Central memory CD8-positive, alpha-beta T cell (primary cell): ENCODE measurements at places on chromosomes 13 and 19.

GRCh38 chr19:5026706-5027273 is 57.9 kb downstream of the KDM4B start:
- no peak overlapping the region for H3K27ac ChIP-seq
- no peak for DNase-seq
- H3K27me3 ChIP-seq, result no peaks in the 10 kb centered on the region
- peaks cover 17% of the 10 kb centered on the region for H3K4me1 ChIP-seq
- H3K4me3 ChIP-seq, result no peak overlapping the region
- H3K36me3 ChIP-seq, result peaks cover 2% of the 10 kb centered on the region

DNA sequence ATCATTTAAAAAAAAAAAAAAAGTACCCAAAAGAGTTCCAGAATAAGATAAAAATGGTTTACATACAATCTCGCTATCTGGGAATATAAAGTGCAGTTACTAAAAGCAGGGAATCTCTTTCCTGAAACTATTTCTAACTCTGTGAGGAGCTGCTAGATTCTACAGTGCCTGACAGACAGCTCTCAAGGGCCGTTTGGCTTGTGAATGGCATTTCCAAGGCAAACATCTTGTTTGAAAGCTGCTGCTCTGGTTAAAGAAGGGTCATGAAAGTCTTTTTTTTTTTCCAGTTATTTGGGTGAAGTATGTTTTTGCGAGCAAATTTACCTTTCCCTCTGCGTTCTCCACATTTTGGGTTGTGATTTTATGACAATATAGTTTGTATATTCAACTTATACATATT is 29.0 kb upstream of the CEACAM21 start:
- peaks cover 61% of the 10 kb centered on the region for H3K4me1 ChIP-seq
- H3K27ac ChIP-seq, result peak overlapping the region; percentile 95
- peak overlapping the region; percentile 73 for H3K4me3 ChIP-seq
- peaks cover 27% of the 10 kb centered on the region for H3K36me3 ChIP-seq
- DNase-seq, result no peak
- no peaks in the 10 kb centered on the region for H3K27me3 ChIP-seq

DNA sequence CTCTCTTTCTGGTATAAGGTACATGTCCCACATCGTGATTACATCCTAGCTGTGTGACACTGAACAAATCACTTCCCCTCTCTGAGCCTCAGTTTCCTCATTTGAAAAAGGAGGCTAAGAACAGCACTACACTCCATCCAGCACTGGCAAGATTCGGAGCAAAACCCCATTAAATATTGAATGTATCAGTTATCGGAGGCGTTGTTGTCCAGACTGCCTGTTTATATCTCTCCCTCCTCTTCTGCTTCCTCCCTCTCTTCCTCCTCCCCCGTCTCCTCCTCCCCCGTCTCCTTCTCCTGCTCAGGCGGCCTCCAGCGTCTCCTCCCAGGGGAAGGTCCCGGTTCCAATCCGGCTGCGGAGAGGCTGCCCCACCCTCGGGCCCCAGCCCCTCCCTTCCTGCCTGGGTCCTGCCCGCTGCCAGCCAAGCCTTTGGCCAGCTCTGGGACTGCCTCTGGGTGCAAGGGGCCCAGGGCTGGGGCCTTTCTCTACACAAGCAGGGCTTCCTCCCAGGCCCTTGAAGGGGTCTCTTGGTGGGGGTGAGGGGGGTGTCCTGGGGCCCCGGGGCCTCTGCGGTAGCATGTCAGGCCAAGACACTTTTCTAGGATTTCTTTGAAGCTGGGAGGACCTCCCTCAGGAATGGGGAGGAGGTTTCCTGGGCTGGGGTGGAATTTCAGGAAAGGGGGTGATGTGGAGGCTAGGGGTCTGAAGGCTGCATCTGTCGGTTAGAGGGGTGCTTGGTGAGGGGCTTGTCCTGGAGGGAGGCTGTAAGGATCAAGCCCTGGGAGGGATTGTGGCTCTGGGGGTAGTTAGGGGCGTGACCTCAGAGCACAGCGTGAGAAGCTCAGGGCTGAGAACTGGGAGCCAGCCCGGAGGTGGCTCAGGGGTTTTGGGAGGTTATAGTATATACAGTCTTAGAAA is 1.9 kb downstream of the RRAS start:
- H3K27ac ChIP-seq, result peak overlapping the region; percentile 46
- no peaks in the 10 kb centered on the region for H3K27me3 ChIP-seq
- DNase-seq, result no peak
- peaks cover 22% of the 10 kb centered on the region for H3K36me3 ChIP-seq
- H3K4me1 ChIP-seq, result peaks cover 56% of the 10 kb centered on the region

DNA sequence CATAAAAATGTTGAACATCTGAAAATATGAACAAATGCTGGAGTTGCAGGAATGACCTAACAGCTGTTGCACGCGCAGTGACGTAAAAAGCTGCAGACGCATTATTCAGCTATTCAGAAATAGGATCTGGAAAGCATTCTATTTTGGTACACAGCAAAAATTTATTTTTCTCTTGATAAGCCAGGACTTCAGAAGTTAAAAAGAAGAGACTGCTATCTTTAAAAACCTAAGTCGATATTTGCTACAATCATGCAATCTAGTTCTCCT is 36.9 kb upstream of the STARD13 start:
- no peak overlapping the region for H3K27ac ChIP-seq
- H3K4me1 ChIP-seq, result no peaks in the 10 kb centered on the region
- H3K36me3 ChIP-seq, result no peaks in the 10 kb centered on the region
- H3K27me3 ChIP-seq, result peaks cover 11% of the 10 kb centered on the region
- no peak overlapping the region for H3K4me3 ChIP-seq

DNA sequence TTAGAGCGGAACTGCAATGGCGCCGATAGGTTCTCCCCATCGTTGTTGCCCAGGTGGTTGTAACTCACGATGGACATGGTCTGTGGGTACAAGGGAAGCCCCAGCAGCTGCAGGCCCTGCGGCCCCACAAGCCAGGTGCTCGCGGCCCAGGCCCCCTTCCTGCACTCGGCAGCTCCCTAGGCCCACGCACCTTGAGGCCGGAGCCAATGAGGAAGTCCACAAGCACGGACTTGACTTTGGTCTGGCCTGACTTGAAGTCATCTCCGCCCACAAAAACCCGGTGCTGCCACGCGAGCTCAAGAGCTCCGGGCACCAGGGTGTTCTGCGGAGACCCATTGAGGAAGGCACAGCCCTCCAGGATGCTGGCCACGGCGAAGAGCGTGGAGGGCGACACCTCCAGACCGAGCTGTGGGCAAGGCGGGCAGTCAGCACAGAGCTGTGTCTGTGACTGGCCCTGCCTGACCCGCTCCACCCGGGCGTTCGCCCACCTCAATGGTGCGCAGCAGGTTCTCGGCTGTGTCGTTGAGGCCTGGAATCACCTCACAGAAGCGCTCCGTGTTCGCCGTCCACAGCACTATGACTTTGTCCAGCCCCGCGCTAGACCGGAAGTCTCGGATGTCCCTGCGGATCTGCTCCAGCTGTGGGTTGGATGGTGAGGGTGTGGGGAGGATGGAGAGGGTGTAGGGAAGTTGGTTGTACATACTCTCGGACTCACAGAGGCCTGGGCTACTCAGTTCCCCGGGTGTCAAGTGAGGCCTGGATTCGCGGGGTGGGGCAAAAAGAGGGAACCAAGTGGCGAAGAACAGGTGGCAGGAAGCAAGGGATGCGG is 1.9 kb downstream of the ISYNA1 start:
- H3K4me1 ChIP-seq, result peaks cover 18% of the 10 kb centered on the region
- peaks cover 29% of the 10 kb centered on the region for H3K36me3 ChIP-seq
- no peak for DNase-seq
- H3K27ac ChIP-seq, result no peak overlapping the region
- peak overlapping the region; percentile 74 for H3K4me3 ChIP-seq

DNA sequence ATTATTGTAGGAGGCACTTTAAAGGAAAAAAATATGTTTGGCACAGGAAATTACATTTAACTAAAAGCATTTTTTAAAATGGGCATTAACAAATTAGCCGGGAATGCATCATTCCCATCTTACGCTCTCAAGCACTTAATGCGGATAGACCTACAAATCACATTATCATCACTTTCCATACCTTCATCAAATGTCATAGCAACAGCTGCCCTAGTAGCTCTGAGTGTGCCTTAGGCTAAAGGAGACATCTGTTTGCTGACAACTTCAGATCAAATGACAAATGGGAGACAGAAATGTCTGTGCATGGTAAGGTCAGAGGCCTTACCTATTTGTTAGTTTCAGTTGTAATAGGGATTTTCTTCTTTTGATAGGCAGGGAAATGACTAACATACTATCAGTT is 773.2 kb upstream of the SLC10A2 start:
- H3K27ac ChIP-seq, result no peak overlapping the region
- no peaks in the 10 kb centered on the region for H3K27me3 ChIP-seq
- H3K4me3 ChIP-seq, result no peak overlapping the region
- H3K4me1 ChIP-seq, result no peaks in the 10 kb centered on the region
- DNase-seq, result no peak
- no peaks in the 10 kb centered on the region for H3K36me3 ChIP-seq

DNA sequence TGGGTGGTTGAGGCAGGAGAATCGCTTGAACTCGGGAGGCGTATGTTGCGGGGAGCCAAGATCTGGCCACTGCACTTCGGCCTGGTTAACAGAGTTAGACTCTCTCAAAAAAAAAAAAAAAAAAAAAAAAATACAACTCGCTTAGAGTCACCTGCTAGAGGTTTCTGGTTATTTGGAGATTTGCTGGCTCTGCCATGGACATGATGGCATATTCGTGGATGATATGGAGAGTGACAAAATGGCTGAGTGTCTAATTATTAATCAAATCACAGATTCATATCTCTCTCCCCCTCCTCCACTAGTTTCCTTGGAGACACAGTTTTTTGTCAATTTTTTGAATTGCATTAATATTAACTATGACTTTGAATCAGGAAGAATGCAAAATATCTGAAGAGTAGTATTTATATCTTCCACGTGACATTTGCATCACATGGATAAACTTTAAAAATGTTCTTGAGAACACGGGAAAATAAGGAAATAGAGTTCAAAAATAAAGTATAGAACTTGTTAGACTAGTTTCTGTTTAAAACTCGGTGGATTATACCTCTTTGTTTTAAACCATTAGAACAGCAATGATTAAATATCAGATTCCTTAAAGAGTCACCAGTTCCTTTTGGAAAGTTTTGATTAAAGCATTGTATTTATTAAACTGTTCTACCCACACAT is 47.8 kb downstream of the KLF5 start:
- peaks cover 19% of the 10 kb centered on the region for H3K27me3 ChIP-seq
- H3K27ac ChIP-seq, result no peak overlapping the region
- H3K4me3 ChIP-seq, result no peak overlapping the region
- H3K4me1 ChIP-seq, result no peaks in the 10 kb centered on the region
- DNase-seq, result no peak
- no peaks in the 10 kb centered on the region for H3K36me3 ChIP-seq

- no peak for DNase-seq
- H3K27me3 ChIP-seq, result no peaks in the 10 kb centered on the region
- H3K4me3 ChIP-seq, result no peak overlapping the region
- H3K36me3 ChIP-seq, result no peaks in the 10 kb centered on the region
- no peak overlapping the region for H3K27ac ChIP-seq
- H3K4me1 ChIP-seq, result no peaks in the 10 kb centered on the region
These were observed 33.5 kb upstream of the SIN3B start for GRCh38 chr19:16795731-16796130.

DNA sequence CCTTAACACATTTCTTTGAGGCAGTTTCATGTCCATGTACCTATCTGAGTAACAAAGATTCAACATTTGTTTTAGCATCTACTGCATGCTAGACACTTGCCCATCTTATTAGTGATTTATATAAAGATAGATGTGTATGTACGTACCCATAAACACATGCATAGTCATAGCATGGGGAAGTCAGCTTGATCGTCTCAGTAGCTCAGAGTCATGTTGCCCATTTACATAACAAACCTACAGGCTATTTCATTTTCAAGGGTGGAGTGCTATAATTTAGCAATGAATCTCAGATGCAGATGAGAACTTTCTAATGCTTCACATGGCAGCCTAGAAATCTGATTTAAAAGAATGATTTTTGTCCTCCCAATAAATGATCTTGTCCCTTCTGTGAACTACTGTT is 23.5 kb downstream of the FLT1 start:
- H3K27me3 ChIP-seq, result peaks cover 38% of the 10 kb centered on the region
- no peak for DNase-seq
- H3K4me3 ChIP-seq, result no peak overlapping the region
- no peaks in the 10 kb centered on the region for H3K4me1 ChIP-seq

DNA sequence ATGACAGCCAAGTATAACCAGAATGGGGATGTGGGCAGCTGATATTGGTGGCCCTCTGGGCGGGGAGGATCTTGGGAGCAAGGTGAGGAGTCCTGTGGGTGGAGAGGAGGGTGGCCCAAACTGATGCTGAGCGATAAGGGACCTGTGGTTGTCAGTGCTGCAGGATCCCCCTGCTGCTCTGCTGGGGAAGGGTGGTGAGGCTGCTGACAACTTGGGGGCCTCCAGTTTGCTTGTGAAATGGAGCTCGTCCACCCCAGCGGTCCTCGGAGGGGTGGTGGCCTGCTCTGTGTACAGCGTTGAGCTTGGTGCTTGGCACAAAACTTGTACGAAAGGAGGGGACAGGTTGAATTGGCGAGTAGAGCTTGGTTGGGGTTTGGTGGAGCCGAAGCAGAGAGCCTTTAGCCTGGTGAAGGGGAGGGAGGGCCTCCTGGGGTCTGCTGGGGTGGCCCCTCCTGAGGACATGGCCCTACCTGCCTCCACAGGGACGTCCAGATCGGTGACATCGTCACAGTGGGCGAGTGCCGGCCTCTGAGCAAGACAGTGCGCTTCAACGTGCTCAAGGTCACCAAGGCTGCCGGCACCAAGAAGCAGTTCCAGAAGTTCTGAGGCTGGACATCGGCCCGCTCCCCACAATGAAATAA is 2.9 kb downstream of the RPS11 start:
- H3K4me3 ChIP-seq, result peak overlapping the region; percentile 100
- H3K27me3 ChIP-seq, result no peaks in the 10 kb centered on the region
- no peak for DNase-seq
- H3K4me1 ChIP-seq, result peaks cover 68% of the 10 kb centered on the region
- H3K27ac ChIP-seq, result peak overlapping the region; percentile 98
